ENCODE measurements at places on chromosomes 11 and 22.

DNA sequence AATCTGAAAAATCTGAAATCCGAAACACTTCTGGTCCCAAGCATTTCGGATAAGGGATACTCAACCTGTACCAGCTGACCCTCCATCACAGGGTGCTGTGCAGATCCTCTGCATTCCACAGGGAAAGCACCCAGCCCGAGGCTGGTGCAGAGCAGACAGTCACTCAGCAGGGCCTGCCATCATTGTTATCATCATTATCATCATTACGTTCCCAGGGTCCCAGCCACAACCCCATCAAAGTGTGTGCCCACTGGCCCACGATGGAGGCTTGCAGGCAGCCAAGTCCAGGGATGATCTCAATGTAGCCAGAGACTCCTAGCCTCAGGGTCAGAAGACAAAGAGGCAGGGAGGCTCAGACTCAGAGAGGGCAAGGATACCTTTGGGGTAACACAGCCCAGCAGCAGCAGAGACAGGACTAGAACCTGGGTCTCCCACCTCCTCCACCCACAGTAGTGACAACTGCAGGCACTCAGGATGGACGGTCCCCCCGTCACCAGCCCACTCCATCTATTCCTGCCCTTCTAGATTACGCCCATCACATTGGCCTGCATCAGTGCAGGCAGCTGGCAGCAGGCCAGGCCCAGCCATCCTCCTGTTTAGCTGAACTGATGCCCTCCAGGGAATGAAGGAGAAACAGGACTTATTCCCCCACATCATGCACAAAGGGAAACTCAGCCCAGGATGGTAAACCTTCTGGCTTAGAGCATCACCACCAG lies 10.3 kb downstream of the GAL3ST1 start:
- no peak for DNase-seq

DNA sequence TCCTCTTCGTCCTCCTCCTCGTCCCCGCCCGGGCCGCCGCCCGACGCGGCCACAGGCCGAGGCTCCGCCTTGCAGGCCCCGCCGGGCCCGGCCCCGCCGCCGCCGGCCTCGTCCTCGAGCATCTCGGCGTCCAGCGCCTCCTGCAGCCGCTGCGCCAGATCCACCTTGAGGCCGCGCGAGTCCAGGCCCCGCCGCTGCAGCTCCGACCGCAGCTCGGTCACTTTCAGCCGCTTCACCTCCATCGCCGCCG lies 417 bp downstream of the HNRNPUL2 start:
- DNase-seq = no peak

DNA sequence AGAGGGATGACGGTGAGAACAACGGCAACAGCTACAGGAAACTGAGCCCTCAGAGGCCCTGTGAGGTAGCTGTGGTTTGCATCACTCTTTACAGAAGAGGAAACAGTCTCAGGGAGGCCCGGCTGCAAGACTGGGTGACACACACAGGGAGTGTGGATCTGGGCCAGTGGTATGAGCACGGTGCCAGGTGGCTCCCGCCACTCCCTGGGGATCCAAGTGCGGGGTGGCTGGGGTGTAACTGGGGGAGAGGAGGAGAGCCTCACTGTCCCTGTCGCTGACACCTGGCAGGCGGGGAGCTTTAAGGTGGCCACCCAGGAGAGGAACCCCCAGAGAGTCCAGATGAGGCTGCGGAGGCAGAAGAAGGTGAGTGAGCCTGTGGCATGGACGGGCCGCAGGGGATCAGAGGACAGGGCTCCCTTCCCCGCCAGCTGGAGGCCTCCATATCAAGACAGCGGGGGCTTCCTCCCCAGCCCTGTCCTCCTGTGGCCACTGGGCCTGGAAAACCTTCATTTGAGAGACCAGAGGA lies 5.6 kb downstream of the RGL4 start:
- DNase-seq = no peak

DNA sequence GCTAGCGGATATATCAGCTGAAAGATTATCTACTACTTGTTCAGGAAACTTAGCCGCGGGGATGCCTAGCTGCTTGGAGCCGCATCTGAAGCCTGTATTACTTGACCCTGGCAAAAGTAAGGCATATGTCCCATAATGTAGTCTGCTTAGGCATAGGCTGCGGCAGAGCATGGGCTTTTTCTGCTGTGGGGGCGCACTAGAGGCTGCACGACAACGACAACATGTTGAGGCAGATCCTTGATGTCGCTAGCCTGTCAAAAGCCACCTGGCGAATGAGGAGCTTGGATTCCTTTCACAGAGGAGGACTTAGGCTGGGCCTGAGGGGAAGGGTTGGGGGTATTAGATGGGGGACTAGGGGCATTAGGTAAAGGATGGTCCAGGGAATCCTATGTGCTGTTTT lies 1.1 kb upstream of the OR52N2 start:
- no peak for DNase-seq

- DNase-seq = peak; percentile 69
Measured at GRCh38 chr22:48256776-48257684, 1494.6 kb downstream of the TBC1D22A start.
